ENCODE measurements at places on chromosomes 7 and 10.
A peak's percentile ranks its signal among the peaks of the same experiment; 100 is the strongest.

- H3K27ac ChIP-seq: no peak overlapping the region
- DNase-seq: no peak
- no peaks in the 10 kb centered on the region for H3K4me1 ChIP-seq
- no peak overlapping the region for H3K4me3 ChIP-seq
Observed at GRCh38 chr7:13231216-13231615, 543.8 kb downstream of the ARL4A start.

GRCh38 chr7:139522830-139523198, 671 bp upstream of the CLEC2L start:
- no peaks in the 10 kb centered on the region for H3K27me3 ChIP-seq
- DNase-seq: no peak
- no peaks in the 10 kb centered on the region for H3K4me1 ChIP-seq
- H3K27ac ChIP-seq: no peak overlapping the region
- no peak overlapping the region for H3K4me3 ChIP-seq
- no peaks in the 10 kb centered on the region for H3K36me3 ChIP-seq

- H3K36me3 ChIP-seq: no peaks in the 10 kb centered on the region
- H3K27me3 ChIP-seq: no peaks in the 10 kb centered on the region
- H3K4me1 ChIP-seq: no peaks in the 10 kb centered on the region
- H3K4me3 ChIP-seq: no peak overlapping the region
- H3K27ac ChIP-seq: no peak overlapping the region
Observed at GRCh38 chr7:124033807-124034753, 1.2 kb upstream of the TMEM229A start.

- H3K36me3 ChIP-seq: no peaks in the 10 kb centered on the region
- no peak overlapping the region for H3K27ac ChIP-seq
- H3K27me3 ChIP-seq: no peaks in the 10 kb centered on the region
- H3K4me1 ChIP-seq: peaks cover 6% of the 10 kb centered on the region
- DNase-seq: no peak
Observed at GRCh38 chr7:22676385-22676784, 50.6 kb upstream of the IL6 start.

- H3K4me3 ChIP-seq: no peak overlapping the region
- DNase-seq: no peak
- no peak overlapping the region for H3K27ac ChIP-seq
- H3K27me3 ChIP-seq: no peaks in the 10 kb centered on the region
- no peaks in the 10 kb centered on the region for H3K4me1 ChIP-seq
Observed at GRCh38 chr10:81136261-81136660, 598.6 kb downstream of the SH2D4B start.

GRCh38 chr10:98013122-98013521, 17.3 kb downstream of the CRTAC1 start:
- no peaks in the 10 kb centered on the region for H3K36me3 ChIP-seq
- no peak for DNase-seq
- no peak overlapping the region for H3K4me3 ChIP-seq
- no peaks in the 10 kb centered on the region for H3K27me3 ChIP-seq
- H3K4me1 ChIP-seq: no peaks in the 10 kb centered on the region
- no peak overlapping the region for H3K27ac ChIP-seq

DNA sequence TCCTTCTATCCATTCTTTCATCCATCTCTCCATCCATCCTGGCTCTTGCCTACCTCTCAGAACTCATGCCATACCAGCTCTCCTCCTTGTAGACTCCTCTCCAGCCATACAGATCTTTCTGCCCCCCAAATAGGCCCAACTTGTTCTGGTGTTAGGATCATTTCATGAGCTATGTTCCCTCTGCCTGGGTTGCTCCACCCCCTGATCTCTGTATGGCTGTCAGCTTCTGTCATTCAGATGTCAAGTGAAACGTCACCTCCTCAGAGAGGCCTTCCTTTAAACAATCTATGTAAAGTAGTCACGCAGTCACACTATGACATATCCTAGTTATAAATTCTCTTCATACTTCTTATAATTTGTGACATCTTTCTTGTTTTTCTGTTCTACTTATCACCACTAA, 42.3 kb upstream of the PNLIPRP3 start:
- H3K4me1 ChIP-seq: no peaks in the 10 kb centered on the region
- H3K27me3 ChIP-seq: no peaks in the 10 kb centered on the region
- DNase-seq: no peak
- no peaks in the 10 kb centered on the region for H3K36me3 ChIP-seq
- H3K27ac ChIP-seq: no peak overlapping the region

GRCh38 chr10:28520346-28520745, 12.6 kb upstream of the WAC start:
- no peak overlapping the region for H3K4me3 ChIP-seq
- peaks cover 5% of the 10 kb centered on the region for H3K4me1 ChIP-seq
- no peaks in the 10 kb centered on the region for H3K27me3 ChIP-seq
- no peak for DNase-seq
- H3K36me3 ChIP-seq: peaks cover 7% of the 10 kb centered on the region

- no peak overlapping the region for H3K27ac ChIP-seq
- H3K36me3 ChIP-seq: peaks cover 17% of the 10 kb centered on the region
- no peak for DNase-seq
- no peak overlapping the region for H3K4me3 ChIP-seq
- H3K4me1 ChIP-seq: no peaks in the 10 kb centered on the region
- H3K27me3 ChIP-seq: no peaks in the 10 kb centered on the region
Observed at GRCh38 chr7:92306153-92306552, 60.4 kb downstream of the ANKIB1 start.

DNA sequence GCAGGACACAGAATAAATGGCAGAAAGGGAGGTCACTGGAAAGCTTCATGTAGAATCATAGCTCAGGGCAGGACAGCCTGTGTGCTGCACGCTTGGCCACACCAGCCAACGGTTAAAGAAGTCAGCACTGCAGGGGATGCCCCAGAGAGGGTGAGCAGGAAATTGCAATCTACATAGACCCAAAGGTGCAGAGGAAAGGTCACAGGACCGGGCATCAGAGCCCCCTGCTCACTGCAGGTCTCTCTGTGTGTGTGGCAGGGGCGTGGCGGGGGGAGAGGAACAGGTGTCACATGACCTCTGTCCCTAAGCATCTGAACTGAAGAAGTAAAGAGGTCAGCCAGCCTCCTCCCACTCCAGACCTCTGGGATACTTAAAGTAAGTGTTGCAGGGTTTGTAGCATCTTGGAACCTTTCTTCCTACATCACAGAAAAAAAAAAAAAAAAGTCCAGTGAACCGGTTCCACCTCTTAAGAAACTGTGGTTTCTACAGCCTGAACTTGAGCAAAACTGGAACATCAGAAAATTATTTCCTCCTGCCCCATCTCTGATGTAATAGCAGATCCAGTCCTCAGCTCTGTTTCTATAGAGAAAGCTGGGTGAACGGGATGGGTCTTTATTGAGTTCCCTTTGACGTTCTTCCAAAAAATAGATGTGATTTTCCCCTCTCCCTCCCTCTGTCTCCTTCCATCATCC, 64.3 kb downstream of the RGS10 start:
- peak overlapping the region; percentile 99 for H3K27ac ChIP-seq
- peak overlapping the region; percentile 72 for H3K4me3 ChIP-seq
- H3K36me3 ChIP-seq: no peaks in the 10 kb centered on the region
- peak; percentile 95 for DNase-seq
